Stimulated activated CD4-positive, alpha-beta T cell treated with anti-CD3 and anti-CD28 coated beads, Interleukin-4, amount 100 ng/mL, for 24 hours (primary cell): ENCODE measurements at places on chromosomes 3 and 15.

GRCh38 chr15:69117431-69117871 is 43.0 kb upstream of the GLCE start:
- DNase-seq, result no peak

DNA sequence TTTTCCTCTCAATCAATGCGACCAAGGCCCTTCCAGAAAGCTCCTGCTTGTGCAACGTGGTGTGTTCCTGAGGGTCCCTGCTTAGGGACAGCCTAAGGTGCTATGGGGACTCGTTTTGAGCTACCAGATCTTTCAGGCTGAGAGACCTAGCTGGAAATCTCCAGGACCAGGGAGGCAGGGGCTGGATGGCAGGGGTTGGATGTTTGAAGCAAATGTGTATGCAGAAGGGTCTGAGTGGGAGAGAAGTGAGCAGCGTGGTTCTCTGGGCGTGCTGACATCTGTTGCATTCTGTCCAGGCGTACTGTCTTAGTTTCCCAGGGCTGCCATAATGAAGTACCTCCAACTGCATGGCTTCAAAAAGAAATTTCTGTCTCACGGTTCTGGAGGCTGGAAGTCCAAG is 31.7 kb upstream of the SLCO2A1 start:
- no peak for DNase-seq

GRCh38 chr3:156577736-156578135 is 22.8 kb upstream of the SSR3 start:
- no peak for DNase-seq

- DNase-seq, result peak; percentile 30
Observed at GRCh38 chr3:196563721-196564225, 4.6 kb downstream of the WDR53 start.

DNA sequence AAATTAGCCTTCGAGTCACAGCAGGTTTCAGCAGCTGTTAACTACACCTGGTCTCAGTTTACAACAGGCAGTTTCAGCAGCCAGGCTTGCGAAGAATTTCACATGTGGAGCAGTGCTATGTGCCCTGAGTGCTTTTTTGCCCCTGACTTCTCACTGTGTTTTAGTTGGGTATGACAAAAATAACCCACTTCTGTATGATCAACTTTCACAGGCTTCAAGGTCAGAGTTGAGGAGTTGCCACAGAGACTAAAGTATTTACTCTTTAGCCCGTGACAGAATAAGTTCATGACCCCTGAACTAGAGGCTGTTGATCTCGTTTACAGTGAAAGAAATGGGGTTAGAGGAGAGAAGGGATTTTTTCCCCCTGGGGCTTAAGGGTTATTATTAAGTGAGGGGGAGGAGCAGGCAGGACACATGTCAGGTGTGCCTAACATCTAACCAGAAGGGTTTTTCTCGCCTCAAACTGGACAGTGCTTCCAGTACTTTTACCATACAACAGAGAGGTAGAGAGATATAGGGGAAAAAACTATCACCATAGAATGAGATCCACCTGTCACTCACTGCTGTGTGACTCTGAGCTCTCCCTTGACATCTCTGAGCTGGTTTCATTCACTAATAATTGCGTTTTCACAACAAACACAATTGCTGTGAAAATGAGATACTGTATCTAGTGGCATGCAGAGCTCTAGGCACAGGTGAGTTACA is 14.0 kb upstream of the TOPBP1 start:
- no peak for DNase-seq

- no peak for DNase-seq
Observed at GRCh38 chr3:65732051-65732935, 306.4 kb downstream of the MAGI1 start.

GRCh38 chr15:57529748-57530147 is 62.0 kb upstream of the MYZAP start:
- no peak for DNase-seq

DNA sequence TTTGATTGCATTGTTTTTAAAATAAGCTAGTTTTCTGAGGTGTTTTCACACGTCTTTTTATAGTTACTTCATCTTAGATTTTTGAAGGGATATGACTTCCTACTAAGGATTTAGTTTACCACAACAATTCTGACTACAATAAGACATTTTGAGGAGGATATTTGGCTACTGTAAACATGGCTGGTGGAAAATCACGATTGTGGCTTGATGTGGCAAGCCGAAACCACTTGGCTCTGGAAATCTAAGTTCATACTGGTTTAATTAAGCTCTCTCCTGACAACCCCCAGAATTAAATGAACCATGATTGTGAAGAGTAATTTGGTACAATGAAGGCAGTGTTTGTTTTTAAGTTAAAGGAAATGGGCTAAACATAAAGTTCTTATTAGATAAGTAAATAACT is 30.8 kb downstream of the ST3GAL6 start:
- DNase-seq, result no peak

- no peak for DNase-seq
Observed at GRCh38 chr3:50370594-50370993, 11.3 kb upstream of the TMEM115 start.

DNA sequence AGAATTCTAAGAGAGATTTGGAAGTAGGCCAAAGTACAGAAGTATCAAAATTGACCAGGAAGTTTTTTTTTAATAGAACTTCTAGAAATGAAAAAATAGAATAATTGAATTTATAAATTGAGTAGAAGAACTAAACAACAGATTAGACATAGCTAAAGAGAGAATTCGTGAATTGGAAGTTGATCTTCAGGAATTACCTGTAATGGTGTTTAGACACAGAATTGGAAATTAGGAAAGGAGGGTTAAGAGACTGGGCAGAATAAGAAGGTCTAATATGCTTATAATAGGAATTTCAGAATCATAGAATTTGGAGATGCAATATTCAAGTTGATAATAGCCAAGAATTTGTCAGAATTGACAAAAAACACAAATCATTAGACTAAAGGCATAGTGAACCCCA is 16.2 kb downstream of the ACVR2B start:
- DNase-seq, result no peak

- no peak for DNase-seq
Observed at GRCh38 chr3:29478611-29479010, 197.7 kb downstream of the RBMS3 start.

DNA sequence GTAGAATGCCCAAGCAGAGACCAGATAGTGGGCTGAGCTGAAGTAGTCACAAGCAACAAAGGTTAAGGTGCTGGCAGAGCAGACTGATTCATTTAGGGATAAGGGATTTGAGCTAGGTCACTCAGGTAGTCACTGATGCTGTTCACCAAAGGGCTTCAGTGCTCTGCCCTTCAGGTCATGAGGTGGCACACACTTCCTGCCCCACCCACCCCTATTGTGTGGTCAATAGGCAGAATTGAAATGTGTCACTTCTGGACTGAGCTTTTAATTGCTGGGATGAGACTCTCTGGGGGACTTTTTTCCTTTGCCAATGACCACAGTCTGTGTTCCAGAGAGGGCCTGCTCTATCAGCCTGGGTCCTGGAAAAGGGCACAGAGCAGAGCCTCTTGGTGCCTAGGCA is 2.9 kb upstream of the DIS3L start:
- no peak for DNase-seq

DNA sequence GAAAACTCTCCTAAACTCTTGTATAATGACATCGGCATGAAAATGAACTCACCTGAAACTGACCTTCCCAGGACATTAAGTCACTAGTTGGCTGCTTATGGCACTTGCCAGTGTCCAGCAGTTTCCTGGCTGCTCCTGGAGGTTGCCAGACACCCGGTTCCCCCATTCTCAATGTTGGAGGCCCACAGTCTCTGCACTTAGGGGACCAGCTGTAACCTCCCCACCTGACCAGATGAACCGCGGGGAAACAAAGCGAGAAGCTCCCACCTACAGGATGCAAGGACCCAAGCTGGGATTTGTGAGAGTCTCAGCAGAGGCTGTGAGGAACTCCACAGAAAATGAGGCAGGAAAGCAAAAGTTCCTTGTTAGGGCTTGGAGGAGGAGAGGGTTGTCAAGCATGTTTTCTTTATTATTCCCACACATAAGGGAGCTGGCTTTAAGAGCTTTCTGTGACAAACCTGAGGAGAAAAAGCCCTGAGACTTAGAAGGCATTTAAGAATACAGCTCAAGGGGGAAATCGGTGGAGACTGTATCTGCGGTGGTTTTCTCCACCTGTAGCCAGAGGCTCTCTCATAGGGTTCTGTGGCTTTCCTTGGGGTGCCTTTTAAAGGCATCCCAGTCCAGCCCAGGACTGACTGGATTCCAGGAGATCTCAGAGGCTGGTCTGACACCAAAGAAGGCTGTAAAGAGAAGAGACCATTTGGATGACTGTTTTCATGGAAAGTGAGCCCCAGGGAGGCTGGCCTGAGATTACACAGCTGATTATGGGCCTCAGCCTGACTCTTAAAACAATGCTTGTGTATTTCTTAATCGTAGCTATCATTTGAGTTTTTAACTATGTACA is 4.6 kb downstream of the TPM1 start:
- no peak for DNase-seq

- no peak for DNase-seq
Observed at GRCh38 chr3:25380222-25380739, 47.8 kb upstream of the RARB start.

DNA sequence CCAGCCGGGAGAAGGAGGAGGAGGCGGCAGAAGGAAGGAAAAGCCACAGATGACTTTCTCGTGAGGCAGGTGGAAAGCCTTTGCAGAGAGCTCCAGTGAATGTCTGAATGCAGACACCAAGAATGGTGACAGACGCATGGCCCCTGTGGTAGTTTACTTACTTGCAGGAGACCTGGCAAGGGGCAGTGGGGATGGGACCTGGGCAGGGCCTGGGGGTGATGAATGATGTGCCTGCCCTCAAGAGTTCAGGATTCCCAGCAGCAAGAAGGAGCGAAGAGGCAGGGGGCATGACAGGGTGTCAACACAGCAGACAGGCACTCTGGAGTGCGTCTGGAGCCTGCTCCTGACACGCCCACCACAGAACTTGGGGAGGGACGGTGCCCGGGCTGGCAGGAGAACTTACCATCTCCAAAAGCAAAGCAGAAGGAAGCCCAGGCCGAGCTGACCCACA is 260.5 kb upstream of the LYSMD4 start:
- DNase-seq, result no peak

- peak; percentile 76 for DNase-seq
Observed at GRCh38 chr15:77496715-77497109, 76.0 kb downstream of the HMG20A start.

- peak; percentile 58 for DNase-seq
Observed at GRCh38 chr15:75640483-75641178, 607 bp upstream of the IMP3 start.
